Calu3 (cell line): ENCODE measurements at places on chromosomes 7 and 10.

- no peak overlapping the region for H3K27ac ChIP-seq
- H3K27me3 ChIP-seq = no peaks in the 10 kb centered on the region
- DNase-seq = no peak
- no peaks in the 10 kb centered on the region for H3K36me3 ChIP-seq
- H3K4me1 ChIP-seq = no peaks in the 10 kb centered on the region
Observed at GRCh38 chr10:44253769-44254462, 131.0 kb downstream of the CXCL12 start.

DNA sequence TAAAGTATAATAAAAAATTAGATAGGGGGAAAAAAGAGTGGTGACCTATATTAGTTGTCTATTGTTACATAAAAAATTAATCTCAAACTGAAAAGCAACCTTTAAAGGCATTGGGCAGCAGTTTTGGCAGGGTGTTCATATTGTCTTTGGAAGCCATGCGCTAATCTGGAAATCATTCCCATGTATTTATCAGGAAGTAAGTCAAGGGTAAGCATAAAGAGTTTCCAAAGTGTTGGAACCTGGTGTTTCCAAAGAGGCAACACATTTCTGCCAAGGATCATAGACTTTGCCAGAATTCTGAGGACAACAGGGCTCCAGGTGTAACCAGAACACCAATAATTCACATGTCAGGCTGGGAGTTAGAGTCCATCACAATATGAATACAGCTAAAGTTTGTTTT, 55.7 kb upstream of the EGFR start:
- no peaks in the 10 kb centered on the region for H3K27me3 ChIP-seq
- H3K36me3 ChIP-seq = no peaks in the 10 kb centered on the region

DNA sequence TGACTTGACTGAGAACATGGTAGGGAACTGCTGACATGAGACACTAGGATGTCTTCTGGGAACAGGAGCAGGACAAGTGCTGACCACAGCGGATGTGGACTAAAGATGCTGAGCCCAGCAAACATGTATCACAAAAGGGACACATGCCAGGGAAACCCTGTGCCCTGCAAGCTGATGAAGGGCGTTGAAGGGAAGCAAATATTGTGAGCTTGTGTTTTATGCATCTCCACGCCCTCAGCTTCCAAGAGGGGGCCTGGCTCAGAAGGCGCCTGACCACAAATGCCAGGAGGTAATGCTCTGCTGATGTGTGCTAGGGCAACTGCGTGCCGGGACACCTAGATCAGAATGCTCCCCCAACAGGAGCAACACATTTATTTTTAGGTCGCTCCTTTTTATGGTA, 207.3 kb downstream of the CXCL12 start:
- no peak for DNase-seq
- H3K36me3 ChIP-seq = no peaks in the 10 kb centered on the region
- H3K27me3 ChIP-seq = no peaks in the 10 kb centered on the region
- no peak overlapping the region for H3K4me3 ChIP-seq

DNA sequence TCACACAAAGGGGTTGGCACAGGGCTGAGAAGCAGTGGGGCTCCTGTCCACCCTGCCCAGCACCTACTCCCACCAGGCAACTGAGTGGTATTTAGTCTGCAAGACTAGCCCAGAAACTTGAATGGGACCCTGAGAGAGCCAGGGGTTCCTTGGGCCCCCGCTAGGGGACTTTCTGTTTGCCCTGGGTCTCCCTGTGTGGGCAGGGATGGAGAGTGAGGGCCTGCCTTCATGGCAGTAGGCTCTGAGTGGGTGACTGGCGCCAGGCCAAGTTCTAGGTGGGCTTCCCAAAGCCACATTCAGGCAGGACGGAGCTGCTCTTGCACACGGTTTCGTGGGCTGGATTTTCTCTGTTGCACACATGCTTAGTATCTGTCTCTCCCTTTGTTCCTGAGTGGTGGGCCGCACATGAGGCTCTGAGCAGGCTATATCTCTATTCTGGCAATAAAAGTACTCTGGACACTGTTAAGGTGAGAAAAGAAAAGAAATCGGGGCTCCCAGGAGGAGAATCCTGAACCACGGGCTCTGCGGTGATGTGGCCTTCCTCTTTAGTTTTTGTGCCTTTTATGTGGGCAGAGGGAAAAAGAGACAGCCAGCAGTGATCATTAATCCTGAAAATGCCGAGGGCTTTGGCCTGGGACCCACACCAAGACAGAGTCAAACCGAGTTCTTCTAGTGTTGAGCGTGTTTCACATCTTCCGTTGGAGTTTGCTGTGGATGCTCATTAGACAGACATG, 26.9 kb downstream of the IL2RA start:
- peaks cover 51% of the 10 kb centered on the region for H3K27me3 ChIP-seq
- no peaks in the 10 kb centered on the region for H3K36me3 ChIP-seq
- no peak overlapping the region for H3K4me3 ChIP-seq
- no peaks in the 10 kb centered on the region for H3K4me1 ChIP-seq
- DNase-seq = no peak

GRCh38 chr7:101012931-101013330, 7.0 kb upstream of the MUC17 start:
- H3K36me3 ChIP-seq = peaks cover 8% of the 10 kb centered on the region
- H3K4me3 ChIP-seq = no peak overlapping the region
- no peaks in the 10 kb centered on the region for H3K4me1 ChIP-seq
- H3K27me3 ChIP-seq = no peaks in the 10 kb centered on the region
- H3K27ac ChIP-seq = no peak overlapping the region
